Endothelial cell of coronary artery (primary cell): ENCODE measurements at places on chromosomes 3 and 15. TPM values are rescaled to one million over a fixed set of nuclear protein-coding genes. Genes with fewer than 3 reads are reported as not detected.

The PPP2R3A gene
- total RNA-seq = 5.8 and 6.7 TPM in 2 replicates

The GNAT1 gene
- total RNA-seq = 0.54 TPM in 1 of 2 replicates, not detected in the other

The KIF23 gene
- 18.1 and 39.0 TPM in 2 replicates for total RNA-seq

The CLCN2 gene
- 1.6 and 2.8 TPM in 2 replicates for total RNA-seq

The SPATA12 gene
- total RNA-seq = 0.09 and 0.18 TPM in 2 replicates

The RPLP1 gene
- 55.3 and 60.4 TPM in 2 replicates for total RNA-seq

The TMEM212 gene
- not detected in 2 replicates for total RNA-seq

The TNFSF10 gene
- 36.7 and 53.2 TPM in 2 replicates for total RNA-seq

The CCR8 gene
- not detected in 2 replicates for total RNA-seq

The GOLGA6L4 gene
- 1.0 and 1.1 TPM in 2 replicates for total RNA-seq

The DAPK2 gene
- 2.8 and 3.2 TPM in 2 replicates for total RNA-seq

The PRR20G gene
- not detected in 2 replicates for total RNA-seq

The RBSN gene
- total RNA-seq = 18.3 and 19.3 TPM in 2 replicates

The ZDHHC19 gene
- total RNA-seq = not detected in 2 replicates

The NEK10 gene
- total RNA-seq = 3.4 and 9.0 TPM in 2 replicates

The TMC3 gene
- not detected in 2 replicates for total RNA-seq

The COL7A1 gene
- total RNA-seq = 0.18 and 1.4 TPM in 2 replicates

The ZIC4 gene
- not detected in 2 replicates for total RNA-seq

The ARGFX gene
- not detected in 2 replicates for total RNA-seq

The ST8SIA2 gene
- total RNA-seq = not detected in 2 replicates

The TM4SF18 gene
- total RNA-seq = 56.6 and 75.3 TPM in 2 replicates
